IPS DF 6.9 (cell line): ENCODE measurements at places on chromosomes 7 and 10.

DNA sequence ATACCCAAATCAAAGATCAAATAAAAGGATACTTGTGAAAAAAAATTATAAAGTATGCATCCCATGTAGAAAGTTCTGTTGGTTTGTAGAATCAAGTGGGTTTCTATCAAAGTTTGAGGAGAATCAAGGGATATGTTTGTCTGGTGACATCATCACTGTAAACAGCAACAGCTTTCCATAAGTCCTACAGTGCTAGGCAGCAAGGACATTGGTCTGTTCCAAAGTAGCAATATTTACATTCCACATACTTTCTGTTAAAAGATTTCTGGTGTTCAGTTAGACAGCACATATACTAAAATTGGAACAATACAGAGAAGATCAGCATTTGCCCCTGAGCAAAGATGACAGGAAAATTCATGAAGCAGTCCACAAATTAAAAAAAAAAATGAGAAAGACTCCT is 683.9 kb downstream of the XPNPEP1 start:
- no peak for DNase-seq

GRCh38 chr7:33841031-33841430 is 64.3 kb upstream of the BMPER start:
- DNase-seq, result no peak

DNA sequence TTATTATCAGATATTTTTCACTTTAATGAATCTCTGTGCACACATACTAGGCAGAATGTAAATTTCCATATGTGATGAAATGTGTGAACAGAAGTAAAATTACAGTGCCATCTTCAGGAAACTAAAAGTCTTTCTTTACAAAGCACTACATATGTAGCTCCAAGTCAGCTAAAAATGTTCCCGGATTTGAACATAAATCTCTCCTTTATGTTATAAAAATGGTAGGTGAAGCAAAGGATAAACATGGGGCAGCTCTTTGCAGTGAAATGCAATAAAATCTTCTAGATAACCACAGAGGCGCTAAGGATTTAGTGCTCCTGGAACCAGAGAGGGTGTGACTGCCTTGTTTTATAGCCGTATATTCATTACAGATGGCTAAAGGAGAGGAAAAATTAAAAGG is 104.9 kb upstream of the C7orf33 start:
- DNase-seq, result no peak

DNA sequence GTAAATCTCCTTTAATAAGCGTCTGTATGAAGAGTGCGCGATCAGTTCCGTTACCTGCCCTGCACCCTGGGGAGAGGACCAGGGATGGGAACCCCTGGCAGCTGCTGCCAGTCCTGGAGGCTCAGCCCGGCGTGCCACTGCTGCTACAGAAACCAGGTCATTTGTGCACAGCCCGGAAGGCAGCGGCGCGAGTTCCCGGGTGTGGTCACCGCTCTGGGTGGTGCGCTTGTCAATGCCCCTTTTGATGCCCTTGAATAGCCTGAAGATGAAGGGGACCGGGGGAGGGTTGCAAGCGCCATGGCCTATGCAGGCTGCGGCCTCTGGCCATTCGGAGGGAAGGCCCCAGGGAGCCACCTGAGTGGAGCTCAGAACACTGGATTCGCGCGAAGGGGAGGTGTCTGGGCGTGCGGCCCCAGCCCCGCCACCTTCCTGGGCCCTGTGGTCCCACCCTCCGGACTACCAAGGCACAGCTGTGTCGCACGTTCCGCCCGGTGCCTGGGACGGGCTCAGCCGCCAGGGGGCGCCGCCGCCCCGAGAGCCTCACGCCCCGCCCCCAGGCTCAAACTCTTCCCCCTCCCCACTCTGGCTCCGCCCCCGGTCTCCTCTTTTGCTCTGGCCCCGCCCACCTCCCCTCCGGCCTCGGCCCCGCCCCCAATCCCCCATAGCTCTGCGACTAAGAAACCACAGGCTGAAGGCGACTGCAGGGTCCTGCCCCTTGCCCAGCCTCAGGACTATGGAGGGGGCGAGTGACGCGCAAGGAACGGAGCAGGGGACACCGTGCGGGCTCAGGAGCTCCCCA is 16.5 kb downstream of the AP5Z1 start:
- peak; percentile 37 for DNase-seq

DNA sequence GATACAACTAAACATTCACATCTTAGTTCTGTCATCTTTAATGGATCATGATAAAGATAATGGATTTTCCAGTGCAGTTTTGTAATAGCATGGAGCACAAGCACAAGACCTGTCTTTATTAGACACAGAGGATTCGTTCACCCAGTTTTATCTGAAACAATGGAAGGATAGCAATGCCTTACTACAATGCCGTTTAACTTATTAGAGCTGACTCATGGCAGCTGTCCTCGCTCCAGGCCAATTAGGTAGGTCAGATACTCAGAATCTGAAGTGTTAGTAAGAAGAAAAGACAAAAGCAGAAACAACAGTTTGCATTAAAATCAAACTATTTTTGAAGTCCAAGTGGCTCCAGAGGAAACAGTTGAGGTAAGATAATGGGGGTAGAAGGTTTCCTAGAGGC is 12.8 kb downstream of the OR13A1 start:
- no peak for DNase-seq

DNA sequence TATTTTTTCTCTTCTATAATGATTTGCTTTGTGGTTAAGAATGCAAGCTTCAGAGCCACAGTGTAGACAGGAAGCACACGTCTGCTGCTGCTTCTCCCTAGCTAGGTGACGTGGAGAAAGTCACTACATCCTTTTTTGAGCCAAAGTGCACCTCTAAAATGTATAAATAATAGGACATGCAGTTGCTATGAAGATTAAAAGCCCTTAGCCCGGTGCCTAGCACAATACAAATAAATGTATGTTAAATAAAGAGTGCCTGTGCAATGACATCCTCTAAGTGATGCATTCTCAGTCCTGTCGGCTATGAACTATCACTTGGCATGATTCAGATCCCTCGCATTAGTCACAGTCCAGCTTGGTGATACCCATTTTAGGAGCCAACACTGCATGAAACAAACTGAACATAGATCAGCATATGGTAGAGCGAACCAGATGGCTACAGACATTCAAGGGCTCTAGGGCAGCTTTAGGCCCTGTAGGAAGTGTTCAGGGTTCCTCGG is 4.8 kb upstream of the TRDMT1 start:
- DNase-seq, result no peak

GRCh38 chr7:79176859-79177477 is 276.5 kb downstream of the MAGI2 start:
- DNase-seq, result peak; percentile 22

DNA sequence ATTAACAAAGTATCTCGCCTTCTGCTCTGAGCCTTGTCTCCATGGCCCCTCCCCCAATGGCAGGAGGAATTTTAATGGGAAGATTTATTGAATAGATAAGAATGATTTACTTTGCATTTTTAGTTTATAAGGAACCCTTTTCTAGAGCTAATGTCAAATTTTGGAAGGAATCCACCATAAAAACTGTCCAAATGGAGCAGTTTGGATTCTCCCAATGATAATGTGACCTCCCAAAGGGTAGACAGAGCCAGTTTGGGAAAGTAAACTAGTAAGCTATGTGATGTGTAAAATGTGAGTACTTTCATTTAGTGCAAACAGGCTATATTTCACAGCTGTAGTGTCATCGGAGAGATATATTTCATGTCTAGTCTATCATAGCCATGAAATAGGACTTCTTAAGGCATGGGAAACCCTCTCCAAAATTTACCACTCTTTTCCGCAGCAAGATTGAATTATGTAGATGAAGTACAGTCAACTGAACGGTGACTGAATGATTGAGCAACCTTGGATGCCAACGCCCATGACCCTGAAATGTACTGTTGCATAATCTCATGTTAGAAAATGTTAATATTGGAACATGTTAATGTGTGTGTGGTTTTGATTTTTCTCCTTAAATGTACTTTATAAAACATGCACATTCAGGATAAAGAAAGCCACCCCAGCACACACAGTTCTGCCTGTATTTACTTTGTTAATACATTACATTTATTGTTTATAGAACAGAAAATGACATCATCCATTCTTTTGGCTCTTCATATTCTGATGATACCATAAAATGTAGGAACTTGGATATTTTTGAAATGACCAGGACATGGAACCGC is 140.6 kb downstream of the NRP1 start:
- no peak for DNase-seq

DNA sequence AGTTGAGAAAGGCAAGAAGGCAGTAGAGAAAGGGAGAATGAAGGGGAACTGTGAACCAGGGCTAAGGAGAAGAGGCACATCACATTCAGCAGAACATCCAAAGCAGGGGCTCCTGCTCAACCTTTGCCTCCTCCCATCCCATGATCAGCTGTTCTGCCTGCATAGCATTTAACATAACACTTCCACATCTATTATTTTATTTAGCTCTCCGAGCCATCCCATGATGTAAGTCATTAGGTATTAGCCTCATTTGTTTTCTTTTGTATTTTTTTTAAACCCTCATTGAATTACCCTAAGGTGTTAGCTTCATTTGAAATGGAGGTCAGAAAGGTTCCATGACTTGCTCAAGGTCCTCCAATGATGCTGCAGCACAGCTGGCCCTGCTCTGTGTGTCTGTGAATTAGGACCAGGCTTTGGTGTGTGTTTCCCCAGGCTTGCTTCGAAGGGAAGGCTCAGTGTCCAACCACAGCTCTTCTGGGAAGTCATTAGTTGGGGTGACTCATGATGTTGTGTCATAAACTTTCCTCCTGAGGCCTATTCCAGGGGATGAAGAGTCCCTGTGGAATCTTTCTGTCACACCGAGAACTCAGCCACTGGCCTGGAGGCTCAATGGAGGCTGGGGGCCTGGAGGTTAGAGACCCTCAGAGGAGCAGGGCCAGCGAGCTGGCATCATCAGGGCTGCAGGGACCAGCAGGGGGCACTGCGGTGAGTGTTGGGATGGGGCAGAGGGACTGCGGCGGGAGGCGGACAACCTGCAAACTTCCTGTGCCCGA is 16.5 kb downstream of the NPFFR1 start:
- no peak for DNase-seq

DNA sequence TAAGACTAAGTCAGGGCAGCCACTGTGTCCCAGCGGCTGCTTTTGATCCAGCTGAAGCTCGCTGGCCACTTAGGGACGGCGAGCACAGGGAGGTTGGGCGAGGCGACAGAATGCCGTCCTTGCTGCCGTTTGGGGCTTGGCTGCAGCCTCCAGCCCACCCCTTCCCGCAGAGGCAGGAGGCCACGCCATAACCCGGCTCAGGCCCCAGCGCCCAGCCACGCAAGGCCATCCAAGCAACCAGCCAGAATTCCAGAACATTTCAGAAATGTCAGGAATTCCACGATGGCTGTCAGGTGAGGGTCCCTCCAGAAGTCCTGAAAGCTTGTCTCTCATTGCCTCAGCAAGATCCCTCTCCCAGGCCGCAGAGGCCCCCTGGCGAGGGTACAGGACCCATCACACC is 479.1 kb upstream of the FOXK1 start:
- DNase-seq, result no peak

DNA sequence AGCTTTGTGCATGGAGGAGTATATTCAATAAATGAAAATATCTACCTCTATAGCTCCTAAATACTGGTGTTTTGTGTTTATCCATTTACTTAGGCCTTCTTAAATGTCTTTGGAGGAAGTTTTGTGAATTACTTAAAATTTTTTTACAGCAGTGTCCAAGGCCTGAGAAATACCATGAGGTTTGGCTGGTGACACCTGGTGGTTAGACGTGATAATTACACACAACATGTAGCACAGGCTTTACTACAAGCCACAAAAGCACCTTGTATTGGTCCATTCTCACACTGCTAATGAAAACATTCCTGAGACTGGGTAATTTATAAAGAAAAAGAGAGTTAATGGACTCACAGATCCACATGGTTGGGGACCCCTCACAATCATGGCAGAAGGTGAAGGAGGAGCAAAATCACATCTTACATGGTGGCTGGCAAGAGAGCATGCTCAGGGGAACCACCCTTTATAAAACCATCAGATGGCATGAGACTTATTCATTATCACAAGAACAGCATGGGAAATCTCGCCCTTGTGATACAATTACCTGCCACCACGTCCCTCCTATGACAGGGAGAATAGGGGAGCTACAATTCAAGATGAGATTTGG is 20.6 kb downstream of the HYAL4 start:
- peak; percentile 61 for DNase-seq

DNA sequence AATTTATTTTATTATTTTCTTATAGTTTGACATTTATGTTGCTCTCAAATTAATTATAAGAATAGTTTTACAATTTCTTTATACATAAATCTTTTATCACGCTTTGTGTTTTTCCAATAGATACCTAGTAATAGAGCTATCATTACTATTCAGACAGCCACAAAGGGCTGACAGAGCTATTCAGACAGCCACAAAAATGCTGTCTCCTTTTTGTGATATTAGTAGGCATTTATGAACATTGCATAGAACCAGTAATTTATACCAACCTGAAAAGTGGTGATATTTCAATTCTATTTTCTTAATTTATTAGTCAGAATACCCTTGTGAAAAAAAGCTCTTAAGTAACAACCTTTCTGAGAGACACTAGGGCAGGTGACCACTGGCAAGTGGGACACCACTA is 34.2 kb upstream of the IGFBP3 start:
- no peak for DNase-seq

GRCh38 chr10:127081851-127082345 is 114.5 kb downstream of the INSYN2A start:
- DNase-seq, result no peak

GRCh38 chr10:60353519-60354258 is 36.0 kb downstream of the ANK3 start:
- no peak for DNase-seq

GRCh38 chr10:98425511-98426352 is 10.8 kb upstream of the PYROXD2 start:
- no peak for DNase-seq

- no peak for DNase-seq
Observed at GRCh38 chr7:3112479-3113134, 68.9 kb upstream of the CARD11 start.

- DNase-seq, result no peak
Observed at GRCh38 chr7:116675812-116676355, 3.9 kb downstream of the MET start.

DNA sequence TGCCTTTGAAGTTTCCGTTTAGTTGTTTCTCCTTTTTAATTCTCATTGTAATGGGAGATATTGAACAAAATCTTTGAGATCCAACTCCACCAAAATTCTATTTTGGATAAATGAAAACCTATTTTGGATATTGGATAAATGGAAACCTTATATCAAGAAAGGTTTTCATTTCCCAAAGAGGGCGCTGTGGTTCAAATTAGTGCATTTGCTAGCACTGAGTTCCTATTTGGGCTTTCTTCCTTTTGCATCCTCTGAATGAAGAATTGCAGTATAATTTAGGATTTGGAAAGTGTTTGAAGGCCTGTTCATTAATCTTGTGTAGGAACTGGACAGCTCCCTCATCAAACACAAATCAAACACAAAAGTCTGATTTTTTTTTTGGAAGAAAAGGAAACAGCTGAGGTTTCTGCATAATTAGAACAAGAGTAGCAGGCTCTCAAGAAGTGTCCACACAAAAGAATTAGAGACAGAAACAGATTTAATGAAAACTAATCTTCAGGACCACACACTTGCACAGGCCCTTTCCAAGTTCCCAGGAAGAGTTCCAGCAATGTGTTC is 80.8 kb upstream of the KLF14 start:
- no peak for DNase-seq

GRCh38 chr7:64951250-64951848 is 39.5 kb downstream of the ZNF117 start:
- DNase-seq, result no peak

- DNase-seq, result no peak
Observed at GRCh38 chr7:26136831-26137230, 15.2 kb upstream of the NFE2L3 start.

- DNase-seq, result no peak
Observed at GRCh38 chr10:6022660-6023059, 39.5 kb downstream of the IL2RA start.

- no peak for DNase-seq
Observed at GRCh38 chr7:97204821-97205220, 87.3 kb downstream of the SDHAF3 start.
